Camera-type eye (tissue), 1 donor: ENCODE measurements at places on chromosomes 11 and 22. TPM values are rescaled to one million over a fixed set of nuclear protein-coding genes. Genes with fewer than 3 reads are reported as not detected.

The MTMR3 gene
- 106 TPM for total RNA-seq

The CDCA5 gene
- 3.7 TPM for total RNA-seq

The MAPK8IP2 gene
- total RNA-seq = 22.7 TPM

The TSPO gene
- 75.8 TPM for total RNA-seq

The BTG4 gene
- not detected for total RNA-seq

The TPBGL gene
- total RNA-seq = not detected

The DDI1 gene
- not detected for total RNA-seq

The TIMM10 gene
- 18.0 TPM for total RNA-seq

The SREBF2 gene
- 67.0 TPM for total RNA-seq

The ACR gene
- not detected for total RNA-seq

The MS4A4A gene
- 3.6 TPM for total RNA-seq

The ANKRD49 gene
- 19.6 TPM for total RNA-seq

The TRIM48 gene
- total RNA-seq = not detected

The CRKL gene
- total RNA-seq = 79.8 TPM

The UCP3 gene
- total RNA-seq = 1.6 TPM

The MAJIN gene
- total RNA-seq = not detected

The HOATZ gene
- total RNA-seq = not detected

The MS4A15 gene
- total RNA-seq = not detected

The KRTAP5-9 gene
- not detected for total RNA-seq

The MRGPRX3 gene
- total RNA-seq = not detected

The KRTAP5-2 gene
- not detected for total RNA-seq

The STK33 gene
- total RNA-seq = 36.1 TPM

The CALCB gene
- 0.33 TPM for total RNA-seq

The SLC5A1 gene
- total RNA-seq = 0.82 TPM

The SLC43A3 gene
- 19.0 TPM for total RNA-seq

The GAB4 gene
- not detected for total RNA-seq
